ENCODE measurements at places on chromosomes 4 and X.
A peak's percentile ranks its signal among the peaks of the same experiment; 100 is the strongest.

- no peak for DNase-seq
Measured at GRCh38 chrX:119790977-119791436, 423 bp downstream of the RPL39 start.

DNA sequence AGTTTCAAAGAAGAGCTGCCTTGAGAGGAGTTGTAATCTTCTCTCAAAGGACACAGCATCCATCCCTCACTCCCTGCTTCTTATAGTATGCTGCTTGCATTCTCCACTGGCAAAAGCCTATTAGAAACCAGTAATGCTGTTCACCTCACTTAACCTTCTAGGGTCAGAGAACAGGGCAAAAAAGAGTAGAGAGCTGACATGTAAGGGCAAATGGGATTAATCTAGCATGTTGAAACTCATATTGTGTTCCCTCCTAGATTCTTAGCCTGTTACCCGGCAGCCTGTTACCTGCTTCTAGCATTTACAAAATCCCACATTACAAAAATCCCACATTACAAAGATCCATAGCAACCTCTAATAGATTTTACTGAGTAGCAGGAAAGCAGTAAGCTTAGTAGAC lies 244.7 kb downstream of the SLC7A11 start:
- no peak for DNase-seq

GRCh38 chrX:108584617-108585211 lies 145.1 kb downstream of the COL4A5 start:
- DNase-seq, result peak; percentile 12

- peak; percentile 66 for DNase-seq
Measured at GRCh38 chr4:96183611-96184010, 343.7 kb downstream of the PDHA2 start.

- no peak for DNase-seq
Measured at GRCh38 chrX:9352694-9353411, 112.0 kb upstream of the TBL1X start.

DNA sequence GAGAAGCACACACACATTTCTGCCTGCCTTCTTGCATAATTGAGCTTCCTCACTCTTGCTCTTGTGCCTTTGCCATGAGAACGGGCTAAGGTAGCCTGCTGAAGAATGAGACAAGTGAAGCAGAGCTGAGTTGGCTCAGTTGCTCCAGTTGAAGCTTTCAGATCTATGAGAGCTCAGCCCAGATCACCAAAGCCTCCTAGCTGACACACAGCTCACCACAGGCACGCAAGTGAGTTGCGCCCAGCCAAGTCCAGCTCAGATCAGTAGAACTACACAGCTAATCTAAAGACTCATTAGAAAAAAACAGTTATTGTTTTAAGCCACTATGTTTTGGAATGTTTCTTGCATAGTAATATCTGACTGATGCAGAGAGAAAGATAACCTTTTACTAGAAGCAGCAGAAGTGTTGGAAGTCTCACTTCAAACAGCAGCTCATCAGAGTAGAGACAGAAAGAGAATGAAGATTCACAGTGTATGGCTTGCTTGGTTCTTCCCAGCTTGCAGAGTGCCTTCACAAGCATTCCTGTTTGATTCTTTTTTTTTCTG lies 362.4 kb downstream of the MID1IP1 start:
- no peak for DNase-seq

- no peak for DNase-seq
Measured at GRCh38 chr4:124276461-124276860, 436.1 kb downstream of the ANKRD50 start.

DNA sequence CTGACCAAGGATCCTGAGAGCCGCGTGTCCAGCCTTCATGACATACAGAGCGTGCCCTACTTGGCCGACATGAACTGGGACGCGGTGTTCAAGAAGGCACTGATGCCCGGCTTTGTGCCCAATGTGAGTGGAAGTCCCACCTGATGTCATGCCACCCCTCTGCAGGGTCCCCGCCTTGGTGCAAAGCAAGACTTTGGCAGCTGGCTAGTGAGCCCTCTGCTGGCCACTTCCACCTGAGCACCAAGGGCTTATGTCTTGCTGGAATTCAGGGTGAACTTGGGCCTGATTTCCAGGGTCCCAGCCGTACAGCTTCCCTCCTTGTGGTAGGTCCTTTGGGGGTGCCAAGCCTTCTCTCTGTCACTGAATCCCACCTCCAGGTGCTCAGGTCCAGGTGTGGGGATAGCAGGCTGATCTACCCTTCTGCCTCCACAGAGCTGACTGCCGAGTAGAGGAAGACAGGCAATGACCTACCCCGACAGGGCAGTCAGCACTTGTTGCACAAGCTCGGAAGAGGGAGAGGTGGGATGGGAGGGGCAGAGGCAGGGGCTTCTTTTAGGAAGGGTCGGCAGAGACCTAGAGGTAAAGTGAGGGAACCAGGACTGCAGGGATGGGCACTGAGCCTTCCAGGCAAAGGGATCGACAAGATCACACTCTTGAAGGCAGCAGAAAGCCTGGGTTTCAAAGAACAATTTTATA lies 248.1 kb downstream of the EVC2 start:
- no peak for DNase-seq

- no peak for DNase-seq
Measured at GRCh38 chr4:151031831-151032605, 16.9 kb upstream of the LRBA start.

- no peak for DNase-seq
Measured at GRCh38 chr4:138833974-138834373, 181.6 kb upstream of the NOCT start.

DNA sequence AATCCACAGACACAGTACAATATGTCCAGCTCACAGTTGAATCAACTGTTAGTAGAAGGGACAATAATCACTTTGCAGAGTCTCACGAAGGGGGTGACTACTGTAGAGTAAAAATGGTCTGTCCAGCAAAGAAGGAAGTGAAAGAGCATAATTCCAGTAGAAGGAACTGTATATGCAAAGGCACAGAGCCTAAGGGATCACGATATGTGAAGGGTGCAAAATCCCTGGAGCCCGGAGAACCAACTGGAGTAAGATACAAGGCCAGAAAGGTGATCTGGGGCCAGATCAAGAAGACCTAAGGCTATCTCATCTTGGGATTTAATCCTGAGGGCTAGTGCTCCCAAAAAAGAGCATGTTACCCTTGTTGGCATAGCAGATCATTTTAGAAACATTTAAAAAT lies 192.7 kb upstream of the LDB2 start:
- DNase-seq, result no peak

DNA sequence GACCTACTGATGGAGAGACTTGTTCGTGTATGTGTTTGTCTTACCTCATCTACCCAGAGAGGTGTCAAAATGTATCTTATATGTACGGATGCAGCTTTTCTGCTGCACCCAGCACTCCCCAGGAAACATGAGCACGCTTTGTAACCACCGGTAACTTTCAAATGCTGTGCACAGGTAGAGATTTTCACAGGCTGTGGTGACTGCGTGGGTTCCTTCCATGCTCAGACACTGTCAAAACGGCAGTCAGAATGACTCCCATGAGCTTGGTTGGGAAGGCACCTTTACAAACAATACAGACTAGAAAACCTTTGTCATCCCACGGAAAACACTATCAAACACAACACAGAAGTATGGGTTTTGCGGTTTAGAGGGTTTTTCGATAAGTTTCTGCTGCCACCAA lies 28.2 kb downstream of the F11 start:
- no peak for DNase-seq

DNA sequence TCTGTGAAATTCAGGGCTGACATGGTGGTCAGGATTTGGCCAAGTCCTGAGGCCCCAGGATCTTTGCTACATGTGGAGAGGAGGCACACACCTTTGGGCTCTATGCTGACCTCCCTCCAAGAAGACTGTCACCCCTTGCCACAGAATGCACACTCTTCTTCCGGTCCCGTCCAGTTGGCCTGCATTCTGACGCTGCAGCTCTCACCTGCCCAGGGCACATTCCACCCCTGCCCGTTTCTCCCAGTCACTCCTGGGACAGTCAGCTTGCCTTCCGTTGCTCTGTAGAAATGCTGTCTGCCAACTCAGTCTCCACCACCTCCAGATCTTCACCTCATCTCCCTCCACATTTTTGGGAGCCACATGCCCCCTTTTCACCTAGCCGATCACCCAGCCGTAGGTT lies 76.7 kb downstream of the SHROOM2 start:
- no peak for DNase-seq

DNA sequence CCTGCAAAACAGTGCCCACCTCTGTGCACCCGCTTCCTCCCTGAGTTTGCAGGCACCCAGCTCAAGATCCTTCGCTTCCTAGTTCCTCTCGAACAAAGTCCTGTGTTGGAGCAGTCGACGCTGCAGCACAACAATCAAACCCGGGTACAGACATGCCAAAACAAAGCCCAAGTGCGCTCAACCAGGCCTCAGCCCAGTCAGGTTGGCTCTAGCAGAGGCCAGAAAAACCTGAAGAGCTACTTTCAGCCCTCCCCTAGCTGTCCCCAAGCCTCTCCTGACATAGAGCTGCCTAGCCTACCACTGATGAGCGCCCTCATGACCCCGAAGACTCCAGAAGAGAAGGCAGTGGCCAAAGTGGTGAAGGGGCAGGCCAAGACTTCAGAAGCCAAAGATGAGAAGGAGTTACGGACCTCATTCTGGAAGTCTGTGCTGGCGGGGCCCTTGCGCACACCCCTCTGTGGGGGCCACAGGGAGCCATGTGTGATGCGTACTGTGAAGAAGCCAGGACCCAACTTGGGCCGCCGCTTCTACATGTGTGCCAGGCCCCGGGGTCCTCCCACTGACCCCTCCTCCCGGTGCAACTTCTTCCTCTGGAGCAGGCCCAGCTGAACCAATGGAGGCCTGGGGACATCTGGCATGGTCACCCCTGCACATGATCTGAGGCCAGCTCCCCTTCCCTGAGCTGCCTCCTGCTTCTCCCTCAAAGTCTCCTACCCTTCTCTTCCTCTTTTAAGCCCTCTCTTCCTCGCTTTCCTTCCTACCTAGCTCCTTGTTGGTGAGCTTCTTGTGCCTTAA lies 6.9 kb downstream of the APEX2 start:
- no peak for DNase-seq

DNA sequence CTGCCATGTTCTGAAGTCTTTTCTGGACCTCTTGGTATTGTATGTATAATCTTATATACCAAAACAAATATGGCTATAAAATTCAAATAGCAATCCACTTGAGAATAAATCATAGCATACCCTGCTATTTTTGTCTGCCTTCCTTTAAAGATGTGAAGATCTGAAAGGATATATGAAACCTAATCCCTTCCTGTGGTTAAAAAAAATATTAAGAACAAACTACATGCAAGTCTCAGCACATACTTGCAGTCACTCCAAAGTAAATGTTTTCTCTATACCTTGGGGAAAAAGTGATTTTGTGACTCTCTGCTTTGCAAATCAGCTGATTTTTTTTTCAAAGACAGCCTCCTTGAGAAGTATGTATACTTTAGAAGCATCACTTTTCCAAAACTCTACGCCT lies 322.9 kb downstream of the ANKRD50 start:
- DNase-seq, result no peak

- no peak for DNase-seq
Measured at GRCh38 chr4:27023366-27023765, 162.7 kb downstream of the STIM2 start.

- DNase-seq, result no peak
Measured at GRCh38 chr4:14994242-14994641, 8.0 kb upstream of the CPEB2 start.

DNA sequence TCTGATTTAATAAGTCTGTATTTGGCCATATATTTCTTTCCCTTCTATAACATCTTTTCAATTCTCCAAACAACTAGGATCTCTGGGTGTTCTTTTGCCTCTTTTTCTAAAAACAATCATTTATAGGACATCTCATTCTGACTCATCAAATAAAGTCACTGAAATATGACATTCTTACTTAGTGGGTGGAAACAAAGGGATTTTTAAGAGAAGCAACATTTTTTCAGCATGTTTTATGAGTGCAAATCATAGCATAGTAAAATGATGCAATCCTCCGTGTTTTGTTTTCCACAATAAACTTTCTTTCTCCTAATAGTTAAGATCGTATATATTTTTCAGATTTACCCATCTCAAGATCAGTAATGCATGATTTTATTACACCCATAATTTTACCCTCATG lies 179.8 kb downstream of the SPCS3 start:
- no peak for DNase-seq

DNA sequence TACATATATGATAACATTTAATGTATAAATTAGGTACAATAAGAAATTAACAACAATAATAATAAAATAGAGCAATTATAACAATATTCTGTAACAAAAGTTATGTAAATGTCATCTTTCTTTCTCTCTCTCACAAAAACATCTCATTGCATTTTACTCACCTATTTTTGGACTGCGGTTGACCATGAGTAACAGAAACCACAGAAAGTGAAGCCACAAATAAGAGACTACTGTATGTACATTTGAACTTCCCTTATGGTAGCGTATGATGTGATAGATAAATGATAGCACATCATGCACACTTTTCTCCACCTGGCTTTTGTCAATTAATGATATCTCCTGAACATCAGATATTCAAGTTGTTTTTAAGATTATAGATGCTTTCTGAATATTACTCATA lies 80.5 kb downstream of the HNRNPD start:
- DNase-seq, result no peak

DNA sequence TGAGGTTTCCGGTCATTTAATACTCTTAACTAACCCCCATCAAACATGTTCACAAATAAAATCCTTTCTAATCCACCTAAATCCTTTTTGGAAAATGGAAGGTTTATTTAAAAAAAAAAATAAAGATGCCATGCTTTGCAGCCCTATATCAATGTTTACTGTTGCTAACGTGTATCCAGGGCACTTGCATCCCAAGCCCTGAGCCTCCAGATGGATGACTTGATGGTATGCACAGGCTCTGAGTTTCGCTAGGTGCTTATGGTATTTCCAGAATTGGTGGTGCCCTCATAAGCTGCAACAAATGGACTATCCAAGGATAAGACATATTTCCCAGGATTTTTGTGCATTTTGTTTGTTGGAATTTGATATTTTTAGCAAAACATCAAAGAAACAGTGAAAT lies 257.7 kb downstream of the PRDM5 start:
- DNase-seq, result no peak

- DNase-seq, result no peak
Measured at GRCh38 chr4:173794662-173795061, 264.6 kb upstream of the HAND2 start.

- DNase-seq, result peak; percentile 26
Measured at GRCh38 chrX:36908801-36909675, 99.1 kb upstream of the FAM47C start.

DNA sequence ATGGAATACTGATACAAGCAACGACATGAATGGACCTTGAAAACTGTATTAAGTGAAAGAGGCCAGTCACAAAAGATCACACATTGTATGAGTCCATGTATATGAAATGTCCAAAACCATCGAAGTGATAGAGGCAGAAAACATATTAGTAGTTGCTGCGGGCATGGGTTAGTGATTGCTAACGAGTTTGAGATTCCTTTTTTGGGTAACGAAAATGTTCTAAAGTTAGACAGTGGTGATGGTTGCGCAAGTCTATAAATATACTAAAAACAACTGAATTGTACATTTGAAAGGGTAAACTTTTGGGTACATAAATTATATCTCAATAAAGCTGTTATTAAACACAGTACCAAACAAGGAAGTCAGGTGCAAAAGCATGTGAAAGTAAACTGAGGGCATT lies 234.5 kb downstream of the FBXW7 start:
- DNase-seq, result no peak

DNA sequence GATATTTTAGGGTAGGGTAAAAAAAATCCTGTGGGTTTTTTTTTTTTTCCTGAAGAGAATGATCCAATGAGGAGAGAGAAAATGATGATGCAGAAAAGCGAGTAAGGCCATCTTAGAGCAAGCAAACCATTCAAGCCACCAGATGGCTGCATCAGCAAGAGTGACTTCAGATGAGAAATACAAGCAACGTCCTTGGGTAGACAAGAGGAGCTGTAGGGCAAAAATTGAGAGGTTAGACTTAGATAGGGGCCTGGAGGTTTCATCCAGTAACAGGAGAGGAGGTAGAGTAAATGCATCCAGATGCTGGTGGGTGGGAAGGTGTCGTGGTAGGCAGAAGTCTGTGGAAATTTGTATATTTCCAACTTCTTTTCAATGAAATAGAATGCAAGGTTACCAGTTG lies 14.6 kb downstream of the FTHL17 start:
- DNase-seq, result no peak
